ENCODE measurements at places on chromosomes 5 and 9.

DNA sequence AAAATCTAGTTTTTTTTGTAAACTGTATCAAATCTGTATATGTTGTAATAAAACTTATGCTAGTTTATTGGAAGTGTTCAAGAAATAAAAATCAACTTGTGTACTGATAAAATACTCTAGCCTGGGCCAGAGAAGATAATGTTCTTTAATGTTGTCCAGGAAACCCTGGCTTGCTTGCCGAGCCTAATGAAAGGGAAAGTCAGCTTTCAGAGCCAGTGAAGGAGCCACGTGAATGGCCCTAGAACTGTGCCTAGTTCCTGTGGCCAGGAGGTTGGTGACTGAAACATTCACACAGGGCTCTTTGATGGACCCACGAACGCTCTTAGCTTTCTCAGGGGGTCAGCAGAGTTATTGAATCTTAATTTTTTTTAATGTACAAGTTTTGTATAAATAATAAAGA is 24.3 kb downstream of the HMGCR start:
- no peak overlapping the region for H3K27ac ChIP-seq
- H3K4me1 ChIP-seq, result no peaks in the 10 kb centered on the region
- H3K4me3 ChIP-seq, result no peak overlapping the region

- H3K27ac ChIP-seq, result no peak overlapping the region
- H3K4me3 ChIP-seq, result no peak overlapping the region
- no peak for DNase-seq
- no peaks in the 10 kb centered on the region for H3K4me1 ChIP-seq
- H3K36me3 ChIP-seq, result no peaks in the 10 kb centered on the region
Measured at GRCh38 chr5:17076272-17076671, 140.2 kb upstream of the MYO10 start.

DNA sequence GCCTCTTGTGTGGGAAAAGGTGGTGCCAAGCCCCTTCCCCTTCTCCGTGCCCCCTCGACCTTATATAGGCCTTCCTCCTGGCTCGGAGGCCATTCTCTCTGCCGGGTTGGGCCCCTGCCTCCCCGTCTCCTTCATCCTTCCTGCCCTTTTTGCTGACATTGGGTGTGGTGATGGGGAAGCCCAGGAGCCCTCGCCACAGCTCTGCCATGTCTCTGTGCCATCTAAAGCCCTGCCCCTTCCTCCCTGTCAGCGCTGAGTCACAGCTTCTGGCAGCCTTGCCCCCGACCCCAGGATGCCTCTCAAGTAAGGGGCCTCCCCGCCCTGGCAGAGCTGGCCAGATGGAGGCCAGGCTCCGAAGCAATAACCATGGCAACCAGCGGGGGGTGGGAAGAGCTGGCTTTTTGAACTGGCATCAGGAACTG is 30.4 kb downstream of the JADE2 start:
- peaks cover 58% of the 10 kb centered on the region for H3K4me1 ChIP-seq
- no peaks in the 10 kb centered on the region for H3K36me3 ChIP-seq
- no peaks in the 10 kb centered on the region for H3K27me3 ChIP-seq
- DNase-seq, result peak; percentile 83
- H3K4me3 ChIP-seq, result no peak overlapping the region

- H3K4me1 ChIP-seq, result peaks cover 27% of the 10 kb centered on the region
- no peak for DNase-seq
- H3K4me3 ChIP-seq, result no peak overlapping the region
- peaks cover 5% of the 10 kb centered on the region for H3K36me3 ChIP-seq
- no peaks in the 10 kb centered on the region for H3K27me3 ChIP-seq
Measured at GRCh38 chr5:96946381-96946780, 10.5 kb downstream of the LNPEP start.

DNA sequence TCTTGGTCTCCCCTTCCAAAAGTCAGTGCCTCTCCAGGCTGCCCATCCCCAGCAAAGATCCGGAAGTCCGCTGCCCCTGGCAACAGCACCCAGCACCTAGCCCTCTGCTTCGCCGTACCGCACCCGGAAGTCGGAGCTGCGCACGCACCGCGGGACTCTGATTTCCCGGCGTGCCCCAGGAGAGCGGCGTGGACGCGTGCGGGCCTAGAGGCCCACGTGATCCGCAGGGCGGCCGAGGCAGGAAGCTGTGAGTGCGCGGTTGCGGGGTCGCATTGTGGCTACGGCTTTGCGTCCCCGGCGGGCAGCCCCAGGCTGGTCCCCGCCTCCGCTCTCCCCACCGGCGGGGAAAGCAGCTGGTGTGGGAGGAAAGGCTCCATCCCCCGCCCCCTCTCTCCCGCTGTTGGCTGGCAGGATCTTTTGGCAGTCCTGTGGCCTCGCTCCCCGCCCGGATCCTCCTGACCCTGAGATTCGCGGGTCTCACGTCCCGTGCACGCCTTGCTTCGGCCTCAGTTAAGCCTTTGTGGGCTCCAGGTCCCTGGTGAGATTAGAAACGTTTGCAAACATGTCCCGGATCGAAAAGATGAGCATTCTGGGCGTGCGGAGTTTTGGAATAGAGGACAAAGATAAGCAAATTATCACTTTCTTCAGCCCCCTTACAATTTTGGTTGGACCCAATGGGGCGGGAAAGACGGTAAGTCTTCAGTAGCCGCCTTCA is at the start of gene RAD50:
TSS of gene RAD50 (plus strand) at position 215 of the 715 bp plus-strand sequence. CDS start at position 563, 348 bp downstream.
- H3K27me3 ChIP-seq, result no peaks in the 10 kb centered on the region
- H3K36me3 ChIP-seq, result peaks cover 14% of the 10 kb centered on the region
- H3K4me3 ChIP-seq, result peak within 1 kb of the TSS; percentile 88

DNA sequence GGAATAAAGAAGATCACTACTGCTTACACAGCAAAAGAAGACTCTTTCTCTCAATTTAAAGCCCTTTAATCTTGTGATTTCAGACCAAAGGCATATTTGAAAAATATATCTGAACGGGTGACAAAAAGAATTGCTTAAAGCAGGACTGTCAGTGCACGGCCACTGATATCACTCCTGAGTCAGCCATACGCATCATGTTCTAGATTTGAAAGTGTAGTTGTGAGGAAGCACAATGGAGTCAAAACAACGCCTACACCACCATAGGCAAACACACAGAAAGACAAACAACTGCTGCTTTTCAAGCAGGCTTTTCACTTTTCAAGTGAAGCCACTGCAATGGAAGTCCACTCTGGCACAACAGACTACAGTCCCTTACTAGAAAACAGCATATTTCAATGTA is 141.7 kb downstream of the AUH start:
- DNase-seq, result no peak
- H3K36me3 ChIP-seq, result peaks cover 4% of the 10 kb centered on the region
- H3K27ac ChIP-seq, result no peak overlapping the region
